ENCODE measurements at places on chromosomes 5 and 9.

GRCh38 chr5:756865-757345 lies 27.6 kb downstream of the ZDHHC11B start:
- no peak for DNase-seq

DNA sequence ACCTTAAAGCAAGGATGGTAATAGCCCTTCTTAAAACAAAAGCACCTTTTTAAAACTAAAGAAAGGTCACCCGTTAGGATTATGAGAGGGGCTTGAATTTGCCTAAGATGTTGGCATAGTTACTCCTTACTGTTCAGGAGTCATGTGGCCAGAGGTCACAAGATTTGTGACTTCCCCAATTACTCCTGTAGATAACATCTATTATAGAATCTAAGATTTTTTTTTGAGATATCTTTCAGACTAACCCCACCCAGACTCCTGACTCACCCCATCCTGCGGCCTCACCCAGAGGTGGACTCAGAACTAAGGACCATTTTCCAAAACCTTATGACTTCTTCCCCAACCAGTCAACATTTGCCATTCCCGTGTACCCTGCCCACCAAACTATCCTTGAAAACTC lies 2.4 kb downstream of the CD180 start:
- DNase-seq = no peak

- DNase-seq = no peak
These were observed 37.0 kb downstream of the SH3PXD2B start for GRCh38 chr5:172417130-172417841.

- no peak for DNase-seq
These were observed 8.5 kb upstream of the INIP start for GRCh38 chr9:112726428-112726827.

- no peak for DNase-seq
These were observed 7.5 kb downstream of the FAXDC2 start for GRCh38 chr5:154842689-154843530.

Data from stimulated activated CD4-positive, alpha-beta T cell treated with anti-CD3 and anti-CD28 coated beads, Interleukin-4, amount 100 ng/mL, for 1 hour (primary cell).